ENCODE measurements at places on chromosomes 4 and X. TPM values are rescaled to one million over a fixed set of nuclear protein-coding genes. Genes with fewer than 3 reads are reported as not detected.

Gene SPANXC
- not detected for total RNA-seq

DNA sequence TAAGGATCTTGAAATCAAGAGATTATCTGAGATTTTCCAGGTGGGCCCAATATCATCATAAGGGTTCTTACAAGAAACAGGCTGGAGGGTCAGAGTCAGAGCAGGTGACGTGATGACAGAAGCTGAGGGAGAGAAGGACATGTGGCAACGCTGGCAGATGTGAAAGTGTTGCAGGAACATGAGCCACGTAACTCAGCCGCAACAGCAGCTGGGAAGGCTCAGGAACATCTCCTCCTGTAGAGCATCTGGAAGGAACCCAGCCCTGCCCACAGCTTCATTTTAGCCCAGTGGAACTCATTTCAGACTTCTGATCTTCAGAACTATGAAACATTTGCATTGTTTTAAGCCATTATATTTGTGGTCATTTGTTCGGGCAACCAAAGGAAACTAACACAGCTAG lies 156.3 kb upstream of the VEGFC start:
- DNase-seq = no peak
- no peaks in the 10 kb centered on the region for H3K27me3 ChIP-seq
- no peaks in the 10 kb centered on the region for H3K4me1 ChIP-seq

Gene MMGT1
- total RNA-seq = 22.0 TPM

DNA sequence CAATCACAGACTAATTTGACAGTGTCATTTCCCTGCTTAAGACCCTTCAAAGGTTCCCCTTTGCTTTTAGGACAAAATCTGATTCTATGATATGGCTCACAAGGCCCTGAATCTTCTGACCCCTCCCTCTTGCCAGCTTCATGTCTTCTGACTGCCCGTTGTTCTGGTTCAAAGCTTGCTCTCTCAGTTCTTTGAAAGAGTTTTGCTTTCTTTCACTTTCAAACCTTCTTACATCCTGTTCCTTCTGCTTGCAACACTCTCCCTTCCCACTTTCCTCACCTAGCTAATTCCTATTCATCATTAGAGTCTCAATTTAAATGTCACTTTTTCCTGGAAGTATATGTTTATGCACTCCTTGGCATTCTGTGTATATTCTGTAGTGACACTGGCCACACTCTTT lies 299.2 kb downstream of the IDS start:
- no peak overlapping the region for H3K27ac ChIP-seq
- no peaks in the 10 kb centered on the region for H3K4me1 ChIP-seq
- peaks cover 4% of the 10 kb centered on the region for H3K36me3 ChIP-seq
- peaks cover 17% of the 10 kb centered on the region for H3K27me3 ChIP-seq
- DNase-seq = no peak
- no peak overlapping the region for H3K4me3 ChIP-seq

DNA sequence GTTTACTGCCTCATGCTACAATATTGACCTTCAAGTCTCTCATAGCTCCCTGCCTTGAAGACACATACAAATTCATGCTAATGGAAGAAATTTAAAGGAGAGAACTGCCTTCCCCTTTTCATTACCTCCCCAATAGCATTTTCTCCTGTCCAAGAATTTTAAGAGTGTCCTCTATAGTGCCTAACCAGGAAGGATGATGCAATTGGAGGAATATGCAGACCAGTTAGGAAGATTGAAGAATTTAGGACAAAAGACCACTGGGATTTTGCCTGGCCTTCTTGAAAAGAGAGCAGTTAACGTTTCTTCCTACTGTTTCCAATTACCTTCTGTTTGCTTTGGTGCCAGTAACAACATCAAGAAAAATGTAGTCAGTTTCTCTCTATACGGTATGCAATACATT lies 443.9 kb downstream of the INPP4B start:
- no peak overlapping the region for H3K27ac ChIP-seq
- H3K4me3 ChIP-seq = no peak overlapping the region
- peaks cover 16% of the 10 kb centered on the region for H3K4me1 ChIP-seq
- no peak for DNase-seq
- H3K27me3 ChIP-seq = no peaks in the 10 kb centered on the region
- H3K36me3 ChIP-seq = no peaks in the 10 kb centered on the region

GRCh38 chr4:73850261-73850970 lies 2.7 kb upstream of the PF4V1 start:
- no peak overlapping the region for H3K4me3 ChIP-seq
- H3K27me3 ChIP-seq = no peaks in the 10 kb centered on the region
- no peaks in the 10 kb centered on the region for H3K36me3 ChIP-seq
- H3K27ac ChIP-seq = no peak overlapping the region

DNA sequence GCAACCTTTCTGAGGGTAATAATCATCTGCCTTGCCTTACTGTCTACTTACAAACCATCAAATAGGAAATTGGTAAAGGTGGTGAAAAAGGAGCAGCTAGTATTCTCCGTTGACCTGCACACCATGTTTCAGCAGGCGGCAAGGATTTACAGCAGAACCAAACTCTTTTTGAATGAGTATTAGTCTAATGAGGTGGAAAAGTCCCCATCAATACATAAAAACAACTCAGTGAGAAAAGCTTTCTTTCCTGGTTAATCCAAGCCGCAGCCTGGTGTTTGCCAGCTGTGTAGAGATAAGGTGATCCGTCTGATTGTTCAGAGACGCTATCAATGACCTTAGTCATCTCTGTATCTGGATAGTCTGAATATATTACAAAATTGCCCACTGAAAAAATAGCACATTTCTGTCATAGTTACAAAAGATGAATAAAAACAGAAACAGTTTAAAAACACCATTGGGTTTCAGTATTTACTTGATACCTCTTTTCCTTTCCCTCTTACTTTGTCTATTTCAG lies 110.4 kb upstream of the TBC1D9 start:
- DNase-seq = no peak
- no peak overlapping the region for H3K4me3 ChIP-seq
- H3K36me3 ChIP-seq = no peaks in the 10 kb centered on the region
- no peaks in the 10 kb centered on the region for H3K4me1 ChIP-seq
- no peaks in the 10 kb centered on the region for H3K27me3 ChIP-seq

Gene HPRT1
- total RNA-seq = 8.0 TPM

DNA sequence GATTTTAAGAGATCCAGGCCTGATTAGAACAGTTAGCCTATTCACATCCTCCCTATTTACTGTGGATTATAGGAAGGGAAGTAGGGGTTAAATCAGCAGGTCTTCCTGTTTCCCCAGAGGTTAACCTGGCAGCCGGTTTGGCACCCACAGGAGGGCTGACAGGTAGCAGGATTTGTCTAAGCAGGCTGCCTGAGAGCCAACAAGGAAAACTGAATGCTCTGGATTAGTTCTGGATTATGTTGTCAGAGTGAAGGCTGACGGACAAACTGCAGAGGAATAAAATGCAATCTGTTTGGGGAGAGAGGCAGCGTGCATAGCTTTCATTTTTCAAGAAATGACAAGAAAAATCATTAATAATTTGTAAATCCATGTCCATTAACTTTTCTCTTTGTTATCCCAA lies 397.1 kb upstream of the FAM241A start:
- no peak overlapping the region for H3K4me3 ChIP-seq
- no peaks in the 10 kb centered on the region for H3K27me3 ChIP-seq
- no peak overlapping the region for H3K27ac ChIP-seq
- peaks cover 3% of the 10 kb centered on the region for H3K36me3 ChIP-seq
- no peaks in the 10 kb centered on the region for H3K4me1 ChIP-seq
- no peak for DNase-seq

All from breast epithelium (tissue), 4 donors.